ENCODE measurements at places on chromosomes 6 and 20. TPM values are rescaled to one million over a fixed set of nuclear protein-coding genes. Genes with fewer than 3 reads are reported as not detected.
A peak's percentile ranks its signal among the peaks of the same experiment; 100 is the strongest.

- no peak for DNase-seq
Measured at GRCh38 chr20:59078231-59078630, 35.6 kb upstream of the PRELID3B start.

GRCh38 chr6:90459225-90459758 is 127.6 kb downstream of the MAP3K7 start:
- DNase-seq: no peak

GRCh38 chr6:151413372-151414145 is 22.2 kb upstream of the ZBTB2 start:
- DNase-seq: no peak

- no peak for DNase-seq
Measured at GRCh38 chr6:148398244-148398643, 55.6 kb downstream of the SASH1 start.

GRCh38 chr6:124522335-124522734 is 439.9 kb upstream of the RNF217 start:
- DNase-seq: no peak

DNA sequence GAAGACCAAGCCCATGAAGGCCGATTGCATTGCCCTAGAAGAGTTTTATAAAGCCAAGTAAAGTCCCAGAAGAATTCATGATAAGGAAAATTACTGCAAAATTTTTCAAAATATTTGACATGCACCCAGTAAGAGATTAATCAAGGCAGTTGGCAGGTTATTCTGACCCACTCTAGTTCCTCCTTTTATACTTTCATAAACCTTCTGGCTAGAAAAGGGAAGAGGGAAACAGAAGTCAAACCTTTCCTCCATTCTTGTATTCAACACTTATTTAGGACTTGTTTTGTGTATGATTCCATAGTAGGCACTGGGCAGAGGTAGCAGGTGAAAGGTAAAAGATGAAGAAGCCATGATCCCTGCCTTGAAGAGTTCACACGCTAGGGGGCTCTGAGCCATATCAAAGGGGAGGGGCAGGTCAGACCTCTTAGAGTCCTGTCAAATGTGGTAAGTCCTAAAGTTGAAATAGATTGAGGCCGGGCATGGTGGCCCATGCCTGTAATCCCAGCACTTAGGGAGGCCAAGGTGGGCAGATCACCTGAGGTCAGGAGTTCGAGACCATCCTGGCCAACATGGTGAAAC is 85.4 kb downstream of the NDUFAF5 start:
- no peak for DNase-seq

GRCh38 chr6:118122161-118122725 is 215.2 kb downstream of the SLC35F1 start:
- DNase-seq: no peak

GRCh38 chr20:46164254-46164653 is 46.1 kb downstream of the CD40 start:
- DNase-seq: no peak

GRCh38 chr6:48135323-48136084 is 24.5 kb upstream of the PTCHD4 start:
- DNase-seq: no peak

DNA sequence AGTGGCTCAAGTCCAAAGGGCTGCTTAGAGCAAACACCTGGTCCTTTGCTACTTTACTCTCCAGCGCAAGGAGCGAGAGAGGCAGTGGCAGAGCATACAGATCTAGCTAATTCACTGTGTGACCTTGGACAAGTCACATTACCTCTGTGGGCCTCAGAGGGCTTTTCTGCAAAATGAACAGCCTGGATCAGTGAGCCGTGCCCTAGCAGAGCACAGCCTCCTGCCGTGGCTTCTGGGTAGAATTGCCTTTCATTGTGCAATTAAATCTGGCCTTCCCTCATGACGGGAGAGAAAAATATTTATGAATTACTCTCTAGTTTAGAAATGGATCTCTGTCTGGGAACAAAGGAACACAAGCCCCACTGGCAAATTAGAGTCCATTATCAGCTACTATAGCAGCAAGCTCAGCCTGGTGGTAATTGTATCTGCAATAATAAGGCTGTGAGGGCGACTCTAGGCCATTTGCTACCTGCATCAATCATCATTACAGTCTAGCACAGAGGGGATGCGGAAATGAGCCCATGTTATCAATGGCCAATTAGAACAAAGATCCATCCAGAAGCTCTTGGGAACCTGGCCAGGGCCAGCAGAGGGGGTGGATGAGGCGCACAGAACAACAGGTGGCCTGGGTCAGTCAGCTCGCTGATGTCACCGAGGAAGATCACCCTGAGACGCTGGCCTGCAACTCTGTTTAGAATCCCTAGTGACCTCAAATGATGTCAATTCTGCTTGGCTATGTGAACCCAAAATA is 114.2 kb upstream of the LY86 start:
- no peak for DNase-seq

GRCh38 chr6:152948150-152948768 is 34.6 kb downstream of the FBXO5 start:
- DNase-seq: peak; percentile 29

DNA sequence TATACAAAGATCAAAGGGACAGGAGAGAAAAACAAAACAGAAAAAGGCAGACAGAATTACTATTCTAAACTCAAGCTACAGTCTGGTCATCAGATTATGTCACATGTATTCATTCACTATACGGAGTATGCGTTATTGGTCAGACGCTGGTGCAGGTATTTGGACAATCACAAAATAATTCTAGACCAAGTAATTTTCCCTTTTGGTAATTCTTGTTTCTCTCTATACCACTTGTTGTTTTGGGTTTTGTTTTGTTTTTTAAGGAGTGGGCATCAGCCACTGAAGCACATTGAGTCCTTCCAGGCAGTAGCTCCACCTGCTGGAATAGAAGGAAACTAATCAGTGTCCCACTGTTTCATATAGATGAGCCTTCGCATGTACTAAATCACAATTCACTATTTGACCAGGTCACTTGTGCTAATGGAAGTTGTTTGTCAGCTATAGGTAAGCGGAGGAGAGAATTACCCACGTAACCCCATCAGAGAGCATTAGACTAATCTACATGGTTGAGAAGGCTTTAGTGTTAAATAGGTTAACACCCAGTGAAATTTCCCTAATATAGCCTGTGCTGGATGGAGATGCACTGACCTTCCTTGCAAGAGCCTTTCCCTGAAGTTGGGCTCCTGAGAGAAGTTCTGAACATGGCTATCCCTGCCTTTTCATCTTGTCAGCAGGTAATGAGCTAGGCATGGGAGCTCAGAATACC is 77.9 kb downstream of the TNFAIP3 start:
- peak; percentile 27 for DNase-seq

The PDSS2 gene
- total RNA-seq: 6.9 TPM

The FHL5 gene
- total RNA-seq: 0.41 TPM

The GNAS-AS1 gene
- total RNA-seq: 1.2 TPM

The PRSS16 gene
- 0.41 TPM for total RNA-seq

The RBBP8NL gene
- total RNA-seq: not detected

The RAD21L1 gene
- total RNA-seq: under 0.01 TPM

The HLA-DRA gene
- total RNA-seq: 2.0 TPM

The MYBL2 gene
- 0.41 TPM for total RNA-seq

Data from frontal cortex (tissue), 4 donors.